AG08395 (cell line): ENCODE measurements at places on chromosomes 5 and 9.

DNA sequence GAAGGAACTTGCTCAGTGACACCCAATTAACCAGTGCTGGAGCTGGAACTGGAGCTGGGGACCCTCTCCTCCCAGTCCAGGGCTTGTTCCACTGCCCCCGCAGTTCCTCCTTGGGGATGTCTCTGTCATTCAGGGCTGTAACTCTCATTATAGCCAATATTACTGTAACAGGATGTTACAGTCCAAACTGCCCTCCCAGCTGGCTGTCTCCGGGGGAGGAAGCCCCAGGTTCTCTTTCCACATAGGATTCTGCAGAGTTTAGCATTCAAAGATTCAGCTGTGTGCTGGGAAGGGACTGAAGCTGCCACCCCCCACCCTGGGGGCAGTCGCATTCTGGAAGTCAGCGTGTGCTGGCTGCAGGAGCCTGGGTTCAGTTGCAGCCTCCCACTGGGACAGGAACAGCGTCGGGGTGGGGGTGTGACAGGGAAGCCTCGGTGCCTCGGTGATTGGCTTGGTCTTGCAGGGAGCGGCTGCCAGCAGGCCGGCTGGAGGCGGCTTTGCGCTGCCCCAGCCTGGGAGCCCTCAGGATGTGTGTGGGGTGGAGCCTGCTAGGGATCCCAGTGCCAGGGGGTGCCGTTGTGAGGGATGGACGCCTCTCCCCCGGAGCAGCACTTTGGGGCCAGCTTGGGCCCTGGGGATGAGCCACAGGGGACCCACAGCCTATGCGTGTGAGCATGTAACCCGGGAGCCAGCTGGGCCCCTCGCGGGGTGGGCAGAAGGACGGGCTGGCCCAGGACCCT, 101.1 kb downstream of the RGS3 start:
- DNase-seq, result peak; percentile 94

- DNase-seq, result peak; percentile 91
These were observed 41.1 kb downstream of the ACTBL2 start for GRCh38 chr5:57441557-57441956.

- peak; percentile 42 for DNase-seq
These were observed 57.8 kb downstream of the TMC1 start for GRCh38 chr9:72579190-72579589.

- no peak for DNase-seq
These were observed 472.0 kb downstream of the ACTL7B start for GRCh38 chr9:108383796-108384195.

- DNase-seq, result no peak
These were observed 49.0 kb downstream of the GSN start for GRCh38 chr9:121316852-121317373.

DNA sequence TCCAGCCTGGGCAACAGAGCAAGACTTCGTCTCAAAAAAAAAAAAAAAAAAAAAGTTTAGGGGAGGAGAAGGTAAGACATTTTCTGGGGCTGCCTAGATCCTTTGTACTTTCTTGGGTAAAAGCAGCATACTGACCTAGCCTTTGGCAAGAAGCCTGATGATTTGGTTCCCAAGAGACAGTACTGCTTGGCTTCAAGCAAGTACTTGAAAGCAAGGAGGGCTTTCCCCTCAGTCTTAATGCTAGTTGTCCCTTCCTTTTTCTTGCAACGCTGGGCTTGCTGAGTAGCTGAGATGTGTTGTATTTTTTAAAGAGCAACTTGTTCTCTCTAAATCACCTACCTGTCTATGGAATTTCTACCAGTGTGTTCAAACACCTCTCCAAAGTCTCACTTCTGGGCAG, 76.2 kb downstream of the INSYN2B start:
- peak; percentile 31 for DNase-seq

- DNase-seq, result peak; percentile 67
These were observed 34.3 kb upstream of the MACIR start for GRCh38 chr5:103224118-103224893.

DNA sequence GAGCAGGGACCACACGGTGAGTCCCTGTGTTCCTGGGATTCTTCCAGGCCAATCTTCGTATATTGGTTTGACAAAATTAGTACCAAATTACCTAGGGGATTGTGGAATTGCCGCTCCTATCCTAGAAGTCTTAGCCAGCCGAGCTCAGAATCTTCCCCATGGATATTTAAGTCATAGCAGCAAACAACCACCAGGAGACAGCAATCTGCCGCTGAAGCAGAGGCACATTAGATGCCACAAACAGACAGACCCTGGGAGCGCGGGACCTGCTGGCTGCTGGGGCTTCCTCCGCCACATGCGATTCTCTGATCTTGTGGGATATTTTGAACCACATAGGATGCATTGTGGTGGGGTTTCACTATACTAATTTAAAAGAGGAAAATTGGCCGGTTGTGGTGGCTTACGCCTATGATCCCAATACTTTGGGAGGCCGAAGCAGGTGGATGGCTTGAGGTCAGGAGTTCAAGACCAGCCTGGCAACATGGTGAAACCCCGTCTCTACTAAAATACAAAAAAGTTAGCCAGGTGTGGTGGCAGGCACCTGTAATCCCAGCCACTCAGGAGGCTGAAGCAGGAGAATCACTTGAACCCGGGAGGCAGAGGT, 31.7 kb upstream of the ZBTB43 start:
- DNase-seq, result peak; percentile 35

DNA sequence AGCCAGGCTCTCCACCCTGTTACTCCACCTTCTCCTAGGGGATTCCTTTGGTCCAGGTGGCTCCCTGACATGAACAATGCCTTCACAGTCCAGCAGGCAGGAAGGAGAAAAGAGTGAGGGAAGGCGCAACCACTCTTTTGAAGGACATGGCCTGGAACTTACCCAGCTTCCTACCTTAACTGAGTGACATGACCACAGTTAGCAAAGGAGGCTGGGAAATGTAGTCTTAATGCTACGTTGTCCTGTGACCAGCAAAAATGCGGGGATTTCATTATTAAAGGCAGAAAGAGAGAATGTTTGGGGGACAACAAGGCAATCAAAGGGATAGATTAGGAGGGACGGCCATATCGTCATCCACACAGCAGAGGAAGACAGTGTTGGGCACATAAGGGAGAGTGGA, 100.3 kb upstream of the ERCC6L2 start:
- no peak for DNase-seq

GRCh38 chr5:173907686-173908371, 19.7 kb downstream of the CPEB4 start:
- peak; percentile 61 for DNase-seq

GRCh38 chr5:100904259-100904861, 1.3 kb upstream of the ST8SIA4 start:
- no peak for DNase-seq

DNA sequence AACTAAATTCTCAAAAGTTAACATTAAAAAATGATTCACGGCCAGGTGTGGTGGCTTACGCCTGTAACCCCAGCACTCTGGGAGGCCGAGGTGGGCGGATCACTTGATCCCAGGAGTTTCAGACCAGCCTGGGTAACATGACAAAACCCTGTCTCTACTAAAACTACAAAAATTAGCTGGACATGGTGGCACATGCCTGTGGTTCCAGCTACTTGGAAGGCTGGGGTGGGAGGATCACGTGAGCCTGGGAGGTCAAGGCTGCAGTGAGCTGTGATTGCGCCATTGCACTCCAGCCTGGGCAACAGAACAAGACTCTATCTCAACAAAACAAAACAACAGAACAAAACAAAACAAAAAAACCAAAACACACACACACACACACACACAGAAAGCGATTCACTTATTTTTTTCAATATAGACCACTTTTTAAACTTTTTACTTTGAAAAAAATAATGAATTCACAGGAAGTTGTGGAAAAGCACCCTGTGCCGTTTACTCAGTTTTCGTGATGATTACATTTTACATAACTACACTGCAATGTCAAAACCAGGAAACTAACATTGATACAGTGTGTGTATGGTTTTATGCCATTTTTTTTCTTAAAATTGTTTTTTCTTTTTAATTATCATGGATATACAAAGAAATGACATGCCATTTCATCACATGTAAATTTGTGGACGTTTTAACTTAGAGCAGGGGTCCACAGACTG, 73.7 kb downstream of the TENT4A start:
- DNase-seq, result no peak

DNA sequence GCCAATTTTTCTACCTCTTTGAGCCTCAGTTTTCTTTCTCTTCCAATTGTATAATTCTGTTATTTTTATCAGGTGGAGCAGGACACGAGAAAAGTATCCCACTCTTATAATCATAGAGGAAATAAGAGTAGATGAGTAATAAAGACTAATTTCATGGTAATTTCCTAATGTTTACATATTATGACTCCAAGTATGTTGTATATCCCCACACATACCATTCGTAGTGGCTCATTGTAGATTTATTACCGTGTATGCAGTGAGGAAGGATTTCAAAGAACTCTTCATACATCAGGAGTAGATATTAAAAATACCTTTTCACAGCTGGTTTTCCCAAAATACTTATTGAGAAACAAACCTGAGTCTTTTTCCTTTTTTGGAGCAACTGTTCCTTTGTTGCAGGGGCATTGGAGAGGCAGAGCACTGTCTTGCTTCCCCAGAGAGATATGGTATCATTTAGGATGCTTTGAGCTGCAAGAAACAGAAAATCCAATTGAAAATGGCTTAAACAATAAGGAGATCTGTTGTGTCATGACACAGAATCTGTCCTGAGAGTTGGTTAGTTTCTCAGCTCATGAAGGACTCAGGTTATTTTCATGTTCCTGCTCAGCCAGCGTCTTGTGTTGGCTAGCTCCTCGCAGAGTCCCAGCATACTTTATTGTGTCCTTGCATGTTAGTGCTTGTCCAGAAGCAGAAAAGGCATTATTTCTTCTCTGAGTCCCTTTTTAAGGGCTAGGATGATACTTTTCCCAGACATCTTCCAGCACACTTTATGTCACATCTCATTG, 291.2 kb downstream of the ARHGAP26 start:
- DNase-seq, result peak; percentile 73

DNA sequence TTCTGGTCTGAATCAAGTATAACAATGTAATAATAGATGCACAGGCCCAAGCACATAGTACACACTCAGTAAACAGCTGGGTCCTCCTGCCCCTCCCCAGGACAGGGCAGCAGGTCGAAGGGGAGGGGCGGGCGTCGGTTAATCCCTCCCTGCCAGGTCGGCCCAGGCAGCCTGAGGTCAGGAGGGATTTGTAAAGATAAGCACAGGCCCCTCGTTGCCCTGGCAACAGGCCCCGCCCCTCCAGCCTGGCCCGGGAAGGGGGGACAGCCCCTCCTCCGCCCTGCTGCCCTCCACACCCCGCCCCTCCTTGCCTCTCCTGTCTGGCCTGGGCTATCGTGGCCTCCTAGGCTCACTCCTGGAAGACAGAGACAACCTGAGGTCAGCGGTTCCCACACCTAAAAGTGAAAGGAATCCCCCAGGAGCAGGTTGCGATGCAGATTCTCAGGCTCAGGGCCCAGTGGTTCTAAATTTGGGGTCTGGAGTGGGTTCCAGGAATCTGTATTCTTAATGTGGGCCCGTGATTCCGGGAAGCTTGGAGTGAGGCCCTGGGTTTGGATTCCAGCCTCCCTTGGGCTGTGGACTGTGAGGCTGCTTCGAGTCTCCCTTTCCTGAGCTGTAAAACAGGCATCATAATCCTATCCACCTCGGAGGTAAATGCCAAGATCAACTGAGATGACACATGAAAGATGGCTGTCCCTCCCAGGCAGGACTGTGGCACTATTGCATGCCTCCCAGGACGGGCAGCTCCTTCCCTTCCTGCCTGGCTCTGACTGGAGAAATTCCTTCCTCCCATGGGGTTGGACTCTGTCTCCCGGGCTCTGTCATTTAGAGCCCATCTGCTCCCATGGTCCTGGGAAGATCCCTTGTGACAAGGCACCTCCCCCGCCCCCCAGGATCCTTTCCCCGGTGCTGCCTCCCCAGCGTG, 4.4 kb downstream of the CRB2 start:
- no peak for DNase-seq

DNA sequence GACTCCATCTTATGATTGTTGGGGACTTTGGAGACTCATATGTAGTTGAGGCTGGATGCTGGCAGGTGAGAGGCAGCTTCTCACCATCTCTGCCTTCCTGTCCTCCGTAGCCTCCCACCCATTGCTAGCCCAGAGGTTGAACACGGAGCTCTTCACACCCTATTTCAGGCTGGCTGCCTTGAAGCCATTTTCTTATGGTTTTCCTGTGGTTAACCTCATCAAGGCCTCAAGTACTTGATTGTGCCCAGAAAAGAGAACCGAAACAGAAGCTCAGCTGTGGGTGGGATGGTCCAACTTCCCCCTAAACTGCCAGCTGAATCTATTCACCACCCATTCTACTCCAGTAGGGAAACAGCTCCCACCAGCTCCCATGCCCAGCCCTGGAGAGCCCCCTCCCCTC, 102.9 kb downstream of the LIFR start:
- DNase-seq, result no peak

- no peak for DNase-seq
These were observed 139.8 kb downstream of the APBA1 start for GRCh38 chr9:69532396-69532795.

DNA sequence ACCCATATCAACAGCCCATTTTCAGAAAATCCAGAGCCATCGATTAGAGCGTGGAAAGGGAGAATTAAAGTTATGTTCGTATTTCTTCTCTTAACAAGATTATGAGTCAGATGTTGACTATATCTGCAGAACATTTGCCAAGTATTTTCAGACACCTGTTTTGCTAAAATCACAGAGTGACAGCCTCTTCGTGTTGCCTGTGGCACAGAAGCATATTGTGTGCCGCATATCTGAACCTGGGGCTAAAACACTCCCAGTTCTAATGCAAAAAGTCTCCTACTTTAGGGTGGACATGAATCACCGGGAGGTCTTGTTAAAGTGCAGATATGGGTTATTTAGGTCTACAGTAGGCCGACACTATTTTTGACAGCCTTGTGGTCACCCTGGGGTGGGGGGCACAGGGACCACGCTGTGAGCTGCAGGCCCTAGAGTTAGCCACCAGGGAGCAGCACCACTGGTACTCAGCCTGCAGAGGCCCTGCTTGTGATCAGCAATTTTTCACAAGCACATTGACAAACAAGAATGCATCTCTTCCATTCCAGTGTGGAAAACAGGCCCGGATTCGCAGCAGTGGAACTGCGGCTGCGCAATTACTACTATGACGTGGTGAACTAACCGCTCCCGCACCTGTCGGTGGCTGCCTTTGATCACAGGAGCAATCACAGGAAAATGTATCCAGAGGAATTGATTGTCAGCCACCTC, 93.5 kb downstream of the SYK start:
- DNase-seq, result peak; percentile 17

DNA sequence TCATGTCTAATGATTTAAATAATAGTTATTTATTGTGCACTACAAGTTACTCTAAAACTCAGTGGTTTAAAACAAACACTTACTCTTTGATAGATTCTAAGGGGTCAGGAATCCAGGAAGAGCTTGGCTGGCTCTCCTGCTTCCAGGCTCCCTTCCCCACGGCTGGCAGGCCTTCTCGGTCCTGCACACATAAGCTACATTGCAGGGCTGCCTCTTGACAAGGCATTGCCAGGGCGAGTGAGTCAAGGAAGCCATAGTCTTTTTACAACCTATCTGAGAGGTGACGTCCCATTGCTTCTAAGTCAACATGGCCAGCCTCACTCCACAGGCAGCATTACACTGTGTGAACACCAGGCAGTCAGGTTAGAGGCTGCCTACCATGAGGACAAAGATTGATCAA, 119.8 kb downstream of the AUH start:
- no peak for DNase-seq
